ENCODE measurements at places on chromosomes 16 and 17. TPM values are rescaled to one million over a fixed set of nuclear protein-coding genes. Genes with fewer than 3 reads are reported as not detected.

MMP25 gene
- total RNA-seq, result not detected

ABCA8 gene
- total RNA-seq, result 47.2 TPM

FBXW10 gene
- under 0.01 TPM for total RNA-seq

HSD17B1 gene
- 2.6 TPM for total RNA-seq

CRISPLD2 gene
- 37.0 TPM for total RNA-seq

ANKFY1 gene
- 33.9 TPM for total RNA-seq

PIRT gene
- not detected for total RNA-seq

HAP1 gene
- 0.26 TPM for total RNA-seq

FNDC8 gene
- not detected for total RNA-seq

TNS4 gene
- not detected for total RNA-seq

NUPR1 gene
- 87.0 TPM for total RNA-seq

OR1G1 gene
- not detected for total RNA-seq

ELOB gene
- 227 TPM for total RNA-seq
